Ascending aorta (tissue), 2 donors: ENCODE measurements at places on chromosomes 2 and 18.

DNA sequence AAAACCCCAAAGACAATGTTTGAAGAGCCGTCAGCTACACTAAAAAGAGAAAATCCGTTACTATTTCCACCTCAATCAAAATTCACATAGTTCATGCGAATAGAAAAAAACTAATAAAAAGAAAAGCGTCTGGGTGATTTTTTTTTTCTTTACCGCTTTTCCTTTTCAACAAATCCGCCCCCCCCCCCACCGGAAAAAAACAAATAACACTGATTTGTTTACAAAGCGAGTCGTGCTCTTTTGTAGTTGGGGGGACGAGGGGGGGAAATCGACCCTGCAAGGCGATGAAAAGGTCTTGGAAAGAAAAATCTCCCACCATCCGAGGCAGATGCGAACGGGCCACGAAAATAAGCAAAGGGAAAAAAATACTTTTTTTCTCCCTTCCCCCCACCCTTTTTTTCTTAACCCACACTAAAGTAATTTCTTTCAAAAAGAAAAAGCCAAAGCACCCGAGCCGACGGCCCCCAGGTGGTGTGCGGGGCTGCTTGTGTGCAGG, 638 bp downstream of the ZNF521 start:
- H3K36me3 ChIP-seq, result no peaks in the 10 kb centered on the region
- DNase-seq, result no peak
- peaks cover 4% of the 10 kb centered on the region for H3K27me3 ChIP-seq
- H3K4me3 ChIP-seq, result peak overlapping the region; percentile 70

DNA sequence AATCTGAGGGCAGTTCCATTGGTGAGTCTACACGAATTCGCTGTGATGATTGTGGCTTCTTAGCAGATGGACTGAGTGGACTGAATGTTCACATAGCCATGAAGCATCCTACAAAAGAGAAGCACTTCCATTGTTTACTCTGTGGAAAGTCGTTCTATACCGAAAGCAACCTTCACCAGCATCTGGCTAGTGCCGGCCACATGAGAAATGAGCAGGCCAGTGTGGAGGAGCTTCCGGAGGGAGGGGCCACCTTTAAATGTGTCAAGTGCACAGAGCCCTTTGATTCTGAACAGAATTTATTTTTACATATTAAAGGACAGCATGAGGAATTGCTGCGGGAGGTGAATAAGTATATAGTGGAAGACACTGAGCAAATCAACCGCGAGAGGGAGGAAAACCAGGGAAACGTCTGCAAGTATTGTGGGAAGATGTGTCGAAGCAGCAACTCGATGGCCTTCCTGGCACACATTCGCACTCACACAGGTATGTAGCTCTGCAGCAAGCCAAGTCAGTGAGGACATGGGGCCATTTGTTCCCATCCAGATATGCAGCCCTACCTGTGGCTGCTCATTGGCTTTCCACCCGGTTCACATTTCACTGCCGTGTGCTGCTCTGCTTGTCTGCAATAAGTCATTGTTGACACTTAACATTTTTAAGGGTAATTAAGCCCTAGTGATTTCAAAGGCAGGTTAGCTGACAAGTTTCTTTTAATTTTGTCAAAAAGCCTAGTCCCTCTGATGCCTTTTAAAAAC, 37.7 kb downstream of the ZNF407 start:
- H3K36me3 ChIP-seq, result peaks cover 9% of the 10 kb centered on the region
- H3K27ac ChIP-seq, result no peak overlapping the region
- H3K4me3 ChIP-seq, result no peak overlapping the region

- H3K4me1 ChIP-seq, result peaks cover 6% of the 10 kb centered on the region
- H3K27me3 ChIP-seq, result peaks cover 16% of the 10 kb centered on the region
- H3K27ac ChIP-seq, result no peak overlapping the region
- H3K36me3 ChIP-seq, result no peaks in the 10 kb centered on the region
Measured at GRCh38 chr18:47260924-47261701, 9.7 kb upstream of the SKOR2 start.

DNA sequence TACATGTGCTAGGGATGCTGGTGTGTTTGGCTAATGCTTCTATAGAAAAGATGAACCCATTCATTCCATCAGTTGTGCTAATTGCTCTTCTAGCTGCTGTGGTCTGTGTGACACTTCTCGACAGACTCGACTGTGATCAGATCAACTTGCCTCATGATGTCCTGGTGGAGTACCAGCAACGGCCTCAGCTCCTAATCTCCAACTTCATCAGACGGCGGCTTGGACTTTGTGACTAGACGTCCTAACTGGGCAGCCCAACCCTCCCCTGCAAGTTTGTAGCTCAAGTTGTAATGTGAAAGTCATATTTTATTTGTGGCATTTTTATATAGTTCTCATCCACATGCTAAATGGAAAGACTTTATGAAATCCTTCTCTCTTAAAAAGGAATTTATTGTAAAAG, 33.0 kb downstream of the UPP2 start:
- no peaks in the 10 kb centered on the region for H3K36me3 ChIP-seq
- H3K4me1 ChIP-seq, result no peaks in the 10 kb centered on the region
- no peak overlapping the region for H3K4me3 ChIP-seq
- DNase-seq, result no peak
- no peaks in the 10 kb centered on the region for H3K27me3 ChIP-seq

- H3K27me3 ChIP-seq, result no peaks in the 10 kb centered on the region
- H3K36me3 ChIP-seq, result no peaks in the 10 kb centered on the region
- H3K27ac ChIP-seq, result peak overlapping the region; percentile 67
- peaks cover 10% of the 10 kb centered on the region for H3K4me1 ChIP-seq
Measured at GRCh38 chr2:86249176-86249575, 49.9 kb downstream of the MRPL35 start.

- no peak for DNase-seq
- H3K36me3 ChIP-seq, result peaks cover 9% of the 10 kb centered on the region
- no peak overlapping the region for H3K27ac ChIP-seq
- H3K4me3 ChIP-seq, result no peak overlapping the region
Measured at GRCh38 chr2:229873123-229873581, 48.7 kb downstream of the TRIP12 start.

GRCh38 chr2:231910771-231911170, 15.4 kb downstream of the NPPC start:
- no peaks in the 10 kb centered on the region for H3K36me3 ChIP-seq
- H3K27ac ChIP-seq, result no peak overlapping the region
- H3K4me3 ChIP-seq, result no peak overlapping the region
- no peaks in the 10 kb centered on the region for H3K4me1 ChIP-seq

- no peaks in the 10 kb centered on the region for H3K36me3 ChIP-seq
- no peaks in the 10 kb centered on the region for H3K4me1 ChIP-seq
- DNase-seq, result no peak
Measured at GRCh38 chr2:133768658-133769435, 200.6 kb upstream of the NCKAP5 start.

GRCh38 chr2:154437104-154437503, 261.4 kb upstream of the KCNJ3 start:
- no peaks in the 10 kb centered on the region for H3K4me1 ChIP-seq
- DNase-seq, result no peak
- no peak overlapping the region for H3K4me3 ChIP-seq
- H3K36me3 ChIP-seq, result no peaks in the 10 kb centered on the region
- no peaks in the 10 kb centered on the region for H3K27me3 ChIP-seq

GRCh38 chr2:234300391-234300925, 196.4 kb downstream of the ARL4C start:
- H3K4me1 ChIP-seq, result no peaks in the 10 kb centered on the region
- no peak for DNase-seq
- H3K4me3 ChIP-seq, result no peak overlapping the region
- H3K27me3 ChIP-seq, result no peaks in the 10 kb centered on the region
- H3K27ac ChIP-seq, result no peak overlapping the region
- H3K36me3 ChIP-seq, result no peaks in the 10 kb centered on the region

GRCh38 chr18:58362027-58362575, 266.8 kb downstream of the ALPK2 start:
- H3K27ac ChIP-seq, result peak overlapping the region; percentile 36
- H3K4me3 ChIP-seq, result no peak overlapping the region
- H3K36me3 ChIP-seq, result no peaks in the 10 kb centered on the region
- peaks cover 4% of the 10 kb centered on the region for H3K4me1 ChIP-seq
